IPS-NIHi11 (cell line): ENCODE measurements at places on chromosomes 6 and 20.

- DNase-seq, result no peak
These were observed 281.2 kb upstream of the SGK1 start for GRCh38 chr6:134599079-134599478.

- no peak for DNase-seq
These were observed 37.9 kb downstream of the PLCG1 start for GRCh38 chr20:41175201-41175651.

GRCh38 chr20:60327971-60328660 lies 369.9 kb downstream of the CDH26 start:
- no peak for DNase-seq

DNA sequence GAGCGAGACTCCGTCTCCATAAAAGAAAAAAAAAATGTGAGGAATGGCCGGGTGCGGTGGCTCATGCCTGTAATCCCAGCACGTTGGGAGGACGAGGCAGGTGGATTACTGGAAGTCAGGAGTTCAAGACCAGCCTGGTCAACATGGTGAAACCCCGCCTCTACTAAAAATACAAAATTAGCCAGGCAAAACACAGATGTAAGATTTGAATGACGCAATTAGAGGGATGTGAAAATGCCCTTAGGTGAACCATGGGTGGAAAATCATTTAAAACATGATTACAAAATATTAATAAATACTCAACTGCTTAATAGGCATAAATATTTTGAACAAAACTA lies 20.9 kb downstream of the COL9A3 start:
- DNase-seq, result no peak

DNA sequence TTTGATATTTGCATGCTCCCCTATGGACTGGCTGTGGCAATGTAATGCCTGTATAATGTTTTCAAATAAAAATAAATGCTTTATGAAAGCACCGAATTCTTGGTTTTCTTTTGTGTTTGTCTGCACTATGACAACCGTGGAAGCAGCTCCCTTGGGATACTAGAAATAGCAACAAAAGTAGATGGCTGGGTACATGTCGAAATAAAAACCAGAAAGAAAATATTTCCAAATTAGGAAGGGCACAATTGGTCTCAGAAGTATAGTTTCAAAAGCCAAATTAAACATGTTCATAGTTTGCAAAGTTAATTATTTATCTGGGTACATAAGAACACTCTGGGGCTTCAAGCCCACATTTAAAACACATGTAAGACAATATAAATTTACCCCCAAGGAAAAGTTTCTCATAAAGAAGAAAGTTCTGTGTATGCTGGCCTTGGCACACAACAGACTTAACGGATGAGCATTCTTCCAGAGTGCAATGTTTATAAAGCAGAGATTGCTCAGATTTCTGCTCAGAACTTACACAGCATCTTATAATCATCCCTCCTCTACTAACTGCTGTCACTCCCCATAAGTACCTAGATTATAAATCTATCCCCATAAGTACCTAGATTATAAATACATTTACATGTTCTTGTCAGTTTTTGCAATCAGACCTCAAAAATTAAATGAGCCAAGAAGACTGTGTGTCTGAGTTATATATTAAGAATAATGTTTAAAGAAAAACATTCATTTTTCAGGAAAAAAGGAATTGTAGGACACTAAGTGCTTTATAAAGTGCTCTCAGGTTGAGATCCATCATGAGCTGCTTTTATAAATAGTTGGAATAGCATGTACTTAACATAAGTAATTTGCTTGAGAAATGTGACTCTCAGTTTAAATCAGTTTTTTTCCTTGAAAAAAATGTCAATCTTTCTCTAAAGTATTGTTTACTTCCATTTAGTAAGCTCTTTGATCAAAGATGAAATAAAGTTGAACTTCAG lies 230.2 kb upstream of the PLN start:
- DNase-seq, result no peak

- peak; percentile 41 for DNase-seq
These were observed 70.2 kb downstream of the CEP57L1 start for GRCh38 chr6:109165392-109165974.

- DNase-seq, result no peak
These were observed 9.2 kb downstream of the ECI2 start for GRCh38 chr6:4125933-4126864.

DNA sequence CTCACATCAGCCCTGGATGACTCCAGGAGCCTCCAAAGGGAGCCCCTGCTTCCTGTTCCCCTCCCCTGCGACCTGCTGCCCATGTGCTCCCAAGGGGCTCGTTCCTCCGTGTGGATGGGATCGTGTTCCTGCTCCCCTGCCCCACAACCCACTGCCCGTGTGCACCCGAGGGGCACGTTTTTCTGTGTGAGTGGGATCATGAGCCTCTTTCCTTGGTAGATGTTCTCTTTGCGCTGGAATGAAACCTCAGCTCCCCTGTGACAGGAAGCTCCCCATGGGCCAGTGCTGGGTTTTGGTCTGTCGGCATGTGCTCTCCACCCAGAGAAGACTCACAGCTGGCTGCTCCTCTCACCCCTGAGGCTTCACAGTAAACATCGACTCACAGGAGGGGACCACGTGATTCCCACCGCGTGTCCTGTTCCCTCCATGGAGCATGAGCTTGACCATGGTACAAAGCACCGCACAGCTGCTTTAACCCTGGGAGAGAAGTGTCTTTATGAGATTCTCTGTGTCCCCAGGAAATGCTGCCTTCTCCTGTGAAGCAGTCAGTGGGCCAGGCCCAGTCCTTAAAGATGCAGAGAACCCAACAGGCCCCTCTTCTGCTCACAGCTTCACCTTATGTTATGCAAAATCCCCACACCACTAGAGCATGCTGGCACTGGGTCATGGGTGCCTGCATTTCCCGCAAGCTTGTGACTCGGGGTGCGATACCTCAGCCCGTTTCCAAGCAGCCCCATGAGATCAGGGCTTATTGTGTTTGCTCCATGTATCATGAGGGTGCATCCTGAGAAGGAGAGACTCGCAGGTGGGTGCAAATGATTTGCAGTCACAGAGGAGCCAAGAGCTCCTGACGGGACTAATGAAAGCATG lies 215.1 kb downstream of the ERMARD start:
- DNase-seq, result no peak

DNA sequence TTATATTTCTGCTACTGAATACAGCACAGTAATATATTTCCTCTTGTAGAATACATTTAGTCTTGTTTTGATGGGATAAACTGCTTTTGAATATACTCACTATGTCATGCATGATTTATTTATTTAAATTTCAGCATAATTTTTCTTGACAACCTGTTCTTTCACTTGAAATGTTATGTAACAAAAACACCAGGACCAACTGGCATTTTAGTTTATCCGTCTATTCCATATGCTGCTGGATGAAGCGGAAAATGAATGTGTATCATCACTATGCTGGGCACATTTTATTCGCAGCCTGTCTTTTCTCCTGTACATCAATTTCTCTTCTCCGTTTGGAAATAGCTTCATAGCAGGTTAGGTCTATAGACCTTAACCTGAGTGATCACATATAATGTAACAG lies 206.8 kb upstream of the PLCB4 start:
- DNase-seq, result no peak
